ENCODE measurements at places on chromosomes 3 and 15.

DNA sequence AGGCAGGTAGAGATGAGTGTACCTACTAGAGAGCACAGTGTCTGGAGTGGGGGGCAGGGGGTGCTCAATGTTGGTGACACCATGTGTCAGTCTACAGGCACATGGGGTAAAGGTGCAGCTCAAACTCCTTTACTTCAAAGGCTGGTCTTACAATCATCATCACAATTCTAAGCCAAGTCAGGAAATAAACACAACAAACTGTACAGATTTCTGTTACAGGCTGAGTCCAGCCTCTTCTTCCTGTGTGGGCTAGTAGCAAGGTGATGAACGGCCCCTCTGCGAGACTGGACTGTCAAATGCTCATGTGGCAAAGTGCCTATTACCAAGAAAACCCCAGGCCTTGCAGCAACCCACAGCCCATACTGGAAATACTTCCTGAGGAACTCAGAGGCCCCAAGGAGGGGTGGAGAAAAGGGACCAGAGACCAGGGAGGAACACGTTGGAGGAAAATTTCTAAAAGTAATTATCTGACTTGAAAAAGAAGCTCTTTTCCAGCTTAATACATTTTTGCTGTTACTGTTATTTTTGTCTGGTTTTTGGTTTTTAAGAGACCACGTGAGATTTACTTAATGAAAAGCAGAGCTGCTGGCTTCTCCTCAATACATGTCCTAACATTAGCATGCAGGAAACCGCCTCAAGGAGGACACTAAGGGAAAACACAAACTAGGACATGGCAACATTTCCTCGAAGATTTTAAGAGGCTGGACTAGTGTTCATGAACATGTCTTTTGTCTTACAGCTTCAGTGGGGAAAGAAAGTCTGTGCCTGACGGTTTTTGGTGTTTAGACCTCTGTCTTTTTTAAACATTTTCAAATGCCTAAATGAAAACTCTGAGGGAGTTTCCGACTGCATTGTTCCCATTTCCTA is 29.5 kb downstream of the TBC1D2B start:
- DNase-seq = no peak

DNA sequence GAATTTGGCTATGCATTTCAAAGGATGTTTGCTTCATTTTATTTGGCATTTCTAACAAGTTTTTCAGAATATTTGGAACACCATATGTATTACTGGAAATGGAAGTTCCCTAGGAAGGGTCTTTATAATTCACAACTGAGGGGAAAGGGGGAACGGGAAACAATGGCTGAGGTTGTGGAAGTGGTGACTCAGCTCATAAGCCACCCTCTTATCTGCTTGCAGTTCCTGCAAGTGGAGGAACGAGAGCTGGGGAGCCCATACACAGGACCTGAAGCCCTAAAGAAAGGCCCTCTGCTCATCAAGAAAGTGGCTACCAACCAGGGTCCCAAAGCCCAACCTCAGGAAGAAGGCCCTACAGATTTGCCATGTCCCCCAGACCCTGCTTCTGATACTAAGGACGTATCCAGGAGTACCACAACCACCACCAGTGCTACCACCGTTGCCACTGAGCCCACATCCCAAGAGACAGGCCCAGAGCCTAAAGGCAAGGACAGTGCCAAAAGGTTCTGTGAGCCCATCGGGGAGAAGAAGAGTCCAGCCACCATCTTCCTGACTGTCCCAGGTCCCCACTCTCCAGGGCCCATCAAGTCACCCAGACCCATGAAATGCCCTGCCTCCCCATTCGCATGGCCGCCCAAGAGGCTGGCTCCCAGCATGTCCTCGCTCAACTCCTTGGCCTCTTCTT is 37.9 kb downstream of the ESYT3 start:
- no peak for DNase-seq

- DNase-seq = no peak
These were observed 87.6 kb downstream of the FOXP1 start for GRCh38 chr3:71495708-71496472.

DNA sequence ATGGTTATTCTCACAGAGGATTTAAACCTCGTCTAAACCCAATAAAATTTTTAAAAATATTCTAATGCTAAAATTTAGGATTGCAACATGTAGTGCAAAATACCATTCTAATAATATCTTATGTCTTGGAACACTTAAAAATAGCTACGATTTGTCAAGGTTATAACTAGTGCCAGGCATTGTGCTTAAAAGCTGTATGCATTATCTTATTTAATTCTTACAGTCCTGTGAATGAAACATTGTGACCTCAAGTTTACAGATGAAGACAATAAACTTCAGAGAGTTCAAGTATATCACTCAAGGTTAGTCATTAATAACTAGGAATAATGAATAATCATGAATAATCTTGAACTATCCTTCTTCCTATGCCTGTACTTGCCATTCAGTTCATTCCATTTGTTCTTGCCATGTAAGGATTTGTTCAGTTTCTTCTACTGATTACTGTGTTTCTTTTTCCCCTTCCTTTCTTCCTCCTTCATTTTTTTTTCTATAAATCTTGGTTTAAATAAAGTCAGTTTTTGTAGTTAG is 897.6 kb upstream of the NR2F2 start:
- DNase-seq = no peak

- DNase-seq = no peak
These were observed 5.0 kb upstream of the CACNA1D start for GRCh38 chr3:53489386-53489785.

DNA sequence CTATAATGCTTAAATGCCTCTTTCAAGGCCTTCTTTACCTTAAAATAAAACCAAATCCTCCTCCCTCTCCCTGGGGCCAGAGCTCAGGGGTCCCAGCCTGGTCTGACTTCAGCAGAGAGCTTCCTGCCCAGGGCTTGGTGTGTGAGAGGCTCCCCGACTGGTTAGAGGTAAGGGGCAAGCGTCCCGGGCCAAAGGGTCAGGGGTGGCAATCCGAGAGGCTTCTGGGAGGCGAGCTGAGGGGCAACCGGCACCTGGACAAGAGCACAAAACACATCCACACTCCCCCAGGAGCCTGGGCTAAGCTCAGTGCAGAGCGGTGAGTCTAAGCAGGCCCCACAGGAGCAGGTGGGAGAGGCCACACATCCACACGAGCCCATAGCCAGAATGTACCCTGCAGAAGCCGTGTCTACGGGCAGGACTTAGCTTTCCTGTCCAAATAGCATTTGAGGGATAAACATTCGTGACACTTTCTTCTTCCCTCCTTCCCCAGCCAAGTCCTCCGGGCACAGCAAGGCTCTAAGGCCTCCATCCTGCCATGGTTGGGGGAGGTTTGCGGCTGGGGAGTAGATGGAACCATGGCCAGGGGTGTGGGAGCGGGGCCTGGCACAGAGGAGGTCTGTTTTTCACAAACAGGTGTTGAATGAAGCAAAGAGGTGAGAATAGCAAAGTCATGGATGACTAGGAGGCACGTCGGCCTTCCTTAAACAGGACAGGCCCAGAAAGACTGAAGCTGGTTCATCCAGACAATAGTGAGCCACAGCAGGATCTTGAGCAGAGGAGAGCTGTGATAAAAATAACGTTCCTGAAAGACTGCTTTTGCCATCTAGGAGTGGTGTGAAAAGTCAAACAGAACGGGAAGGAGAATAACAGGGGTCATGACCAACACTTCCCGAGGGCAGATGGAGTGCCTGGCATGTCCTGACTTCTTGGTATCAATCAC is 98.7 kb upstream of the IQSEC1 start:
- no peak for DNase-seq

GRCh38 chr3:195096484-195097330 is 174.3 kb downstream of the XXYLT1 start:
- no peak for DNase-seq

- no peak for DNase-seq
These were observed 18.9 kb downstream of the STT3B start for GRCh38 chr3:31551646-31552045.

DNA sequence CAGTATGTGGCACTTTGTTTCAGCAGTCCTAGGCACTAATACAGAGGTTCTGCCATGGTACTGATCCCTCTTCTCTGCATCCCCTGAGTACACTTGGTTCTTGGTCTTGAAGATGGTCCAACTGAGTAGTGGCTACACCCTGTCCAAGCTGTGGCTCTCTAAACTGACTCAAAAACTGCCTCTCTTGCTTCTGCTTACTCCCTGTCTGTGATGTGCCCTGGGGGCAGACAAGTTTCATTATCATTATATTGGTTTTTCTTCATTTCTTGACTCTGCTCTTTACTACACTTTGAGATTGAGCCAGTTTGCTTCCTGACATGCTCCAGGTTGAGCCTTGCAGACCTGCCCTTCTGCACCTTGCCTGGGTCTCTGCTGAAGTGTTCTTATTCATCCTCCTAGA is 18.9 kb upstream of the ST3GAL6 start:
- no peak for DNase-seq

- no peak for DNase-seq
These were observed 219.4 kb upstream of the GBE1 start for GRCh38 chr3:81980596-81981494.

GRCh38 chr3:140242818-140243276 is 307.9 kb downstream of the CLSTN2 start:
- no peak for DNase-seq

GRCh38 chr15:80429964-80430363 is 25.8 kb downstream of the ARNT2 start:
- DNase-seq = no peak

DNA sequence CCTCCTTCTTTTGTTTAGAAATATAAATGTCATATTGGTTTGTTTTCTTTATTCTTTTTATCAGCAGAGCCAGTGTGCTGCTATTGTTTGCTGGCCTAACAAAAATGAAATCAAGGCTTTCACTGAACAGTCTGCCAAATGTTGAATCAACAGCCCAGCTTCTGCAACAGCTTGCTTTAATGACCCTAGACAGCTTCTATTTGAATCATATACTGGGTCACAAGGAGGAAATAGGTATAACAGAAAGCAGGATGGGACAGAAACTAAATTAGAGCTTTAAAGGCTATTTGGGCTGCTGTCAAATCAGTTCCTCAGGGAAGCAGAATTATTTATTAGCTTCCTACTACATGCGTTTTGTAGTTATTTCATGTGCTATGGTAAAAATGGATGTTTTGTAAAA is 12.1 kb upstream of the DNAJC13 start:
- DNase-seq = no peak
